Activated T-cell treated with anti-CD3 and anti-CD28 coated beads, Interleukin-2, amount 50 U/mL, for 48 hours (primary cell): ENCODE measurements at places on chromosomes 6 and 20.
A peak's percentile ranks its signal among the peaks of the same experiment; 100 is the strongest.

GRCh38 chr20:14055127-14055742 lies 59.9 kb downstream of the MACROD2 start:
- no peak for DNase-seq

- DNase-seq, result no peak
Measured at GRCh38 chr20:37558779-37559178, 31.1 kb upstream of the BLCAP start.

DNA sequence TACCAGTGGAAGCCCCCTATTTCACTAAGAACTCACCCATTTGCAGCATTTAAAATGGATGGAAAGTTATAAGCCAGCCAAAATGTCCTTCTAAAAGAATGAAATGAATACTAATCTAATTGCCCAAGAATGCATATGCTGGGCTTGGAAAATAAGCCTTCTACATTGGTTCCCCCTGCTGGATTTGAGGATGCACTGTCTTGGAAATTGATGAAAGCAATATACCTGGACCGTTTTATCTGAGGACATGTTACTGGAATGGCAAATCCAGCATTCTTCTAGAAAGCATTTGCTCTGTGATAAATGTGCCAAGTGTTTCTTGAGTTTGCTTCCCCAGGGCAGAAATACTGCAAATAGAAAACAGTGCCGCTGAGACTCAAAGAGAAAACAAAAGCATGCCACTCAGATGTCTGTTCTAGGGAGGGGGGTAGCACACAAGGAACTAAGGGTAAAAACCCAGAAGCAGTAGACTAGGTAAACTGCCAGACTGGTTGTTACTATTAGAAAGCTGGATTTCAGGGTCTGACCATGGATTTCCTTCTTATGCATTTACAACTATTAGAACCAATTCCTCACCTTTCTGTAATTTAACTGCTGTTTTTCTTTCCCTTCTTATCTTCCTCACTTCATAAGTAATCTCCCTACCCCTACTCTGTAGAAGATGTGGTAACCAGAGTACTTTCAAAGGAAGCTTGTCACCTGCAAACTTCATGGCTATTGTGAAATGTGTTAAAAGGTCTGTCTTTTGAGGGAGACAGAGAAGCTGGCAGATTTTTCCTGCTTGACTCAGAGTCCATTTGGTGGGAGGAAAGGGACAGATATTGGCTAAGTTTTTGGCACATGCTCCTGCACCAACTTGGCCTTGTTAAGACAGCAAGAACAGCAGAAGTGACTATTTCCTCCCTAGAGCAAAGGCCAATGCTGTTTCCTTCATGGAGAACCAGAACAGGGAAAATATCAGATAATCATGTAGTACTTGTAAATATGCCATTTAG lies 642.6 kb downstream of the KIF16B start:
- DNase-seq, result no peak

DNA sequence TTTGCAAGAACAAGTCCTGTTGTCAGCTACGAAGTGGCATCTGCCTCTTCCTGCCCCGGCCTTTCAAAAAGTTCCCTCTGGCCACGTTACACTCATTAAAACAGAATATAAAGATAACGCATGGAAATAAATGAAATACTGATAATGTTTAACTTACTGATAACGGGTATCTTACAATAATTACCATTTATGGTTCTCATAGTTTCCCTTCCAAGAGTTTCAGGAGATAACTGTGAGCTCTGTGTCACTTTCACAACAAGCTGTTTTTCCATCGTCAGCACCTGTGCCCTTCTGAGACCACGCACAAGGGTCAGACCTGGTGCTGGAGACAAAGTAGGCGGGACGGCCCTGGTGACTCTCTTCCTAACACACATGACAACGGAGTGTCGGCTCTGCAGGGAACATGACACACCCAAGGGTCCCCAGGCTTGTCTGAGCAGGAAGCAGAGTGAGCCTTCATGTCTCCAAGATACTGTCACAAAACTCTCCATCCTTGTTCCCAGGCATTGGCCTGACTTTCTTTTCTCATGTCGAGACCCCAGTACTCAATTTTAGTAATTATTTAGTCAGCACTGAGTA lies 86.2 kb upstream of the THBS2 start:
- no peak for DNase-seq

DNA sequence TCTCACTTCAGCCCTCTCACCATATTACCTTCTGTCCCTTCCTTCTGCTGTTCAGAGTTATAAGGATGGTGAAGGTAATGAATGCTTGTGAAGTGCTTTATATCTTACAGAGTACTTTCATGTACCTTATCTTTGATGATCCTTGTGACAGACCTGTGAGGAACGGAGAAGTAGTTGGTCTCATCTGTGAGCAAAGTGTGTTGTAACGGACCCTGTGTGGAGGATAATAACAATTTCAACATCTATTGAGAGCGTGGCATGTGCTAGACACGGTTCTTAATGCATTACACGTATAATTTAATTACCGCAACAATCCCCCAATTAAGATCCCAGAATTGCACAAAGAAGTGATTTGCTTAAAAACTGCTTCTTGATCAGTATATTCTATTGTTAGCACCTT lies 124.6 kb downstream of the ANKS1A start:
- DNase-seq, result no peak

GRCh38 chr6:121435444-121436069 lies at the start of gene GJA1:
Gene GJA1, plus strand, starts transcription at chr6:121435646. Its CDS starts 11,202 bp downstream, at chr6:121446848.
- no peak for DNase-seq

DNA sequence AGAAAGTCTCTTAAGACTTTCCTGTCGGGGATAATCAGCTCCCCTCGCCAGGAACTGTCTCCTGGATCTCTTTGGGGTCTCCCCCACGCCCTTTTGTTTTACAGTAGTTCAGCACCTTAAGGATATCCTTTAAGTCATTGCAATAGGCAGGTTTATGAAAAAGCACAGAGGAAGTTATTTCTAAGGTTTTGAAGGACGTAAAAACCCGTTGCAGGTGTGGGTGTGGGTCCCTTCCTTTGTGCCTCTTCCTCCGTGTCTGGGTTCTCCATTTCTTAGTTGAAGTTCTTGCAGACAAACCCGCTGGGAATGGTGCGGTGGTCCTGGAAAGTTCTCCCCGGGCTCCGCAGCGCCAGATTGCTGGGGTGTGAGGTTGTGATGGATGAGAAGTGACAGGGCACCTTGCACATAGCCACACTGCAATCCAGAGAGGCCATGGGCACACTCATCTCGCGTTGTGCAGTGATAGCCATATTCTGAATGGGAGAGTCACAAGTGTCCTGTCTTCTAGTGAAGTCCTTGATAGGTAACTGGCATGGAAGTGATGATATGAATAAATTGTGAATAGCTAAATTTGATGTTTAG lies 65.2 kb downstream of the GTF2H5 start:
- peak; percentile 31 for DNase-seq

GRCh38 chr6:113352831-113353230 lies 504.3 kb upstream of the MARCKS start:
- DNase-seq, result no peak

DNA sequence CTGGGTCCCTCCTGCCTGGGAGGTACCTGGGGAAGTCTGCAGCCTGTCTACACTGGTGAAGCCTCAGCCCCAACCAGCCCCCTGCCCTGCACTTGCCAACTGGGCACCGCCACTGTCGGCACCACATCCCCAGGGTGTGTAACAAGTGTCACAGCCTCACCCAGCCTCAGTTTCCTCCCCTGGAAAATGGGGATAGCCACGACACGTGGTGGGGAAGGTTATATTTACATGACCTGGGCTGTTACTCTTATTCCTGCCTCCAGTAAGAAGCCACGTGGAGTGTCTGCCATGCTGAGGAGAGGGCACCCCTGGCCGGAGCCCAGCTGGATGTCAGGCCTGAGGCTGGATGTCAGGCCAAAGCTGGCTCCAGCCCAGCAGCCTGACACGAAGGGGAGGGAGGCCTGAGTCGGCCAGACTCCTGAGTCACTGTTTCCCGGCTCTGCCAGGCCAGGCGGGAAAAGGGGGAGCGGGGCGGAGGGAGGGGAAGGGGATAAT lies 44.9 kb downstream of the SNAI1 start:
- no peak for DNase-seq

- no peak for DNase-seq
Measured at GRCh38 chr6:136508725-136509392, 41.4 kb downstream of the MAP7 start.

DNA sequence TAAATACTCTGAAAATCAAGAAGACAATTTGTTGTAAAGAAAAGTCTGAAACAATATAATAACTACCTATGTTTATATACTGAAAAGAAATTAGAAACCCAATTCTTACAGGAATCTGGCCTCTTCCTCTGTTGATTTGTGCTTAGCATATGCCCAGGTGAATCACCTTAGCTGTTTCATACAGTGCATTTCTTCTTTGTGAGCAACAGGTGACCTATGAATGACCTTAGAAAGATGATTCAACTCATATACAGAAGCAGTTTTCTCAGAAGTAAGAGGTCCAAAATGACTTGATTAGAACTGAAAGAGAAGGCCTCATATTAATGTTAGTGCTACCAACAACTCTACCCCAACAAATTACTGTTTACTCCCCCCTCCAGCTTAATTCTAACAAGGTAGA lies 419.5 kb upstream of the ID4 start:
- no peak for DNase-seq

GRCh38 chr6:160795721-160796120 lies 93.7 kb downstream of the PLG start:
- DNase-seq, result no peak

GRCh38 chr6:36793913-36794712 lies 45.1 kb downstream of the CPNE5 start:
- no peak for DNase-seq

DNA sequence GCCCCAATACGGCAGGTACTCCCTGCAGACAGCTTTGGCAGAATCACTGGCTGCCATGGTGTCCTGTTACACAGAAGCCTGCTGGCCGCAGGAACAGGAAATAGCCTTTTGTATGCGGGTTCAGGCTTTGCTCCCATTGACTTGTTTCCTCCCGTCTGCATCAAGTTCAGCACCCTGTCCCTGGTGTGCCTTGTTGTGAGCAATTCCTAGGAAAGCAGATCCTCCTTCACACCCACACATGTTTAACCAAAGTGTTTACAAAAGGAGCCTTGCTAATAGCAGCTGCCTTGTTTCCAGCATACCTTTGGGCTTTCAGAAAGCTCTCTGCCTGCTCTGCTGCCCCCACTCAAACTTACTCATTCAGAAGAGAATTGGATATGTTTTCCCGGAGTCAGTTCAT lies 127.2 kb upstream of the SUPT3H start:
- DNase-seq, result no peak

GRCh38 chr20:22825546-22825945 lies 209.6 kb upstream of the SSTR4 start:
- DNase-seq, result no peak

- no peak for DNase-seq
Measured at GRCh38 chr6:26027491-26028211, 59.6 kb upstream of the HFE start.

DNA sequence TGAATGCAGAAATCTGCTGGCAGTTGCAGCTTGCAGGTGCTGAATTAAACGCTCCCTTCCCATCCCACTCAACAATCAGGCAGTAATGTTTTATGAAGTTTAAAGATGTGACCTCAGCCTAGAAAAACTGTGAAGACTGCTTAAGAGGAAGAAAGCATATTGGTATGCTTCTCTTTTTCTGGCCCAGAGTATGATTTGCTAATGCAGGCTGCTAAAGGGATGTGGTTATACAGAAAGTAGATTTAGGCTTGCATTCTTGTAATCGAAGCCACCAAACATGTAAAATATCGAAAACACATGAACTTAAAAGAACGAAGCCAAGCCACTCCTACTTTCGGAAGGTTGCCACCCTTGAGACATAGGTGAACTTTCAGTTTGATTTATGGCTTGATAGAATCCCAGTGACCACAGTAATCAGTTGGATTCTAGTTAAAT lies 40.7 kb downstream of the MAP3K5 start:
- no peak for DNase-seq

- no peak for DNase-seq
Measured at GRCh38 chr6:144597511-144597910, 312.4 kb downstream of the UTRN start.

- no peak for DNase-seq
Measured at GRCh38 chr20:19986419-19986818, 30.7 kb upstream of the NAA20 start.

DNA sequence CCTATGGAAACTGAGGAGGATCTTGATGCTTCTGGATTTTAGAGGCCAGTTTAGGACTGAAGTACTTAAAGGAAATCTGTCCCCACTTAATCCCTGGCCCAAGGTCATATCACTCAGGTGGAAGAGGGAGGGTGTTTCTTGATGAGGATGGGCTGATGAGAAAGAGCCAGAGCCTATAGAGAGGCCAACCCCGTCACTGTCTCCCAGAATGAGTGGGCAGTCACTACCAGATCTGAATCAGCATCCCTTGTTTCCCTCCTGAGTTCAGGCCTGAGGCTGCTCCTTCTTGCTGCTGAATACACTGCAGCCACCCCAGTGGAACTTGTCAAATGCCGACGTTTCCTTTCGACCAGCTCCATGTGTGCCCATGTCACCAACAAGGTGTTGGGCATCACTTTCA lies 14.8 kb downstream of the ARMC12 start:
- peak; percentile 50 for DNase-seq

DNA sequence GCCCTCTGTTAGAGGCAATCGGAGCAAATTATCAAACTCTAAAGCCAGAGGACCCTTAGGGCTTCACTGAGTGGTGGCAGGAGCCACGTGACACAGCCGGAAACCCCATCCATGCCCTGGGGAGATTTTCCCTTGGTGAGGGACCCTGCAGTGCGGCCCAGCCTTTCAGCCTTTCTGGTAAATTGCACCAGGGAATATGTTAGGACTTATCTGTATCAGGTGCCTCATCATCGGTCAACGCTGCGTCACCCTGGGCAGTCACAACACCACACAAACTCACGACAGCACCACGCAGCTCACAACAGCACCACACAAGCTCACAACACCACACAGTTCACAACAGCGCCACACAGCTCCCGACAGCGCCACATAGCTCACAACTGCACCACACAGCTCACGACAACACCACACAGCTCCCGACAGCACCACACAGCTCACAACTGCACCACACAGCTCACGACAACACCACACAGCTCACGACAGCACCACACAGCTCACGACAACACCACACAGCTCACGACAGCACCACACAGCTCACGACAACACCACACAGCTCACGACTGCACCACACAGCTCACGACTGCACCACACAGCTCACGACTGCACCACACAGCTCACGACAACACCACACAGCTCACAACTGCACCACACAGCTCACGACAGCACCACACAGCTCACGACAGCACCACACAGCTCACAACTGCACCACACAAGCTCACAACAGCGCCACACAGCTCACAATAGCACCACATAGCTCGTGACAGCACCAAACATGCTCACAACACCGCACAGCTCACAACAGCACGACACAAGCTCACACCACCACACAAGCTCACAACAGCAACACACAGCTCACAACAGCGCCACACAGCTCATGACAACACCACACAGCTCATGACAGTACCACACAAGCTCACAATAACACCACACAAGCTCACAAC lies 199.0 kb downstream of the DLL1 start:
- no peak for DNase-seq
